ENCODE measurements at places on chromosomes 16 and 17.
A peak's percentile ranks its signal among the peaks of the same experiment; 100 is the strongest.

DNA sequence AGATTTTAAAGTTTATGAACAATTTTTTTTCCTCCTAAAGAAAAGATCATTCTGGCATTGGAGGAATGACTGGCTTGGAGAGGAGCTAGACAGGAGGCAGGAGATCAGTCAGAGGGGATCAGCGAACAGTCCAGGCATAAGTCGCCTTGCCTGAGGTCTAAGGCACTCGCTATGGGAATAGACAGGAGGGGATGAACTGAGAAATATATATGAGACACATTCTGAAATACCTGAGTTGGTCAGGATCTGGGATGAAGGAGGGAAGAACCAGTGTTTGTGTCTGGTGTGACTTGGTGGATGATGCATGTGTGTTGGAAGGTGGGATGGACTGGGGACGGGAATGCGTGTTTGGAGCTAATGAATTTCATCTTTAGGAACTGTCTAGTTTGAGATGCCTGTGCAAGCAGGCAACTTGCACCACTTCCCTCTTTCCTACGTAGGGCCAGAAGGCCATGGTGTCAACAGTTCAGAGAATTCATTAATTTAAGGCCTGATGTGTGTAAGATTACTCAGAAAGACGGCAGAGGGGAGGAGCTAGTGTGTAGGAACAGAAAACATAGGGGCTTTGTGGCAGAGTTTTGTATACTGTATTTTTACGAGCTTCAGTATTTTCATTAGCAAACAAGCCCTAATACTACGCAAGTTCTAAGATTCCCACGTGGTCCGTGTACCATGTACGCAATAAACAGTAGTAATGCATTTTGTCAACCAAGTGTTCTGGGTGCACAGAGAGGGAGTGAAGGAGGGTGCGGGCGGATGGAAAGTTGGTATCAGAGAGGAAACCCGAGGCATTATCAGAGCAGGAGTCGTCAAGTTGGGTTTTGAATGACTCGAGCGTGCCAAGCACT lies 825 bp downstream of the HEATR6 start:
- DNase-seq = peak; percentile 74

DNA sequence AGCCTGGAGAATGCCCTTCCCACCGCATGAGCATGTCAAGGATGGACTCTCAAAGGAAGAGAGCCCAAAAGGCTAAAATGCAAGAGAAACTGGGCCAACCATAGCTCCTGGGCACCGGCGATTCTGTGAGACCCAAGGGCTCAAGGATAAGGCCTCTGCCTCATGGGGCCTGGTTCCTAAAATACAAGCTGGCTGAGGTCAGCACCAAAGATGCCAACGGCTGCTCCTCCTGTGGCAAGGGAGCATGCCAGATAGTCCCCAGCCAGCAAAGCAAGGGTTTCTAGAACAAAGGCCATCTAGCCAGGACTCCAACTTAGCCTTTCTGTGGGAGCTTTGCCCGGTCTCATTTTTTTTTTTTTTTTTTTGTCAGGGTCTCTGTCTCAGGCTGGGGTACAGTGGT lies 20.1 kb downstream of the GPRC5B start:
- no peak for DNase-seq

DNA sequence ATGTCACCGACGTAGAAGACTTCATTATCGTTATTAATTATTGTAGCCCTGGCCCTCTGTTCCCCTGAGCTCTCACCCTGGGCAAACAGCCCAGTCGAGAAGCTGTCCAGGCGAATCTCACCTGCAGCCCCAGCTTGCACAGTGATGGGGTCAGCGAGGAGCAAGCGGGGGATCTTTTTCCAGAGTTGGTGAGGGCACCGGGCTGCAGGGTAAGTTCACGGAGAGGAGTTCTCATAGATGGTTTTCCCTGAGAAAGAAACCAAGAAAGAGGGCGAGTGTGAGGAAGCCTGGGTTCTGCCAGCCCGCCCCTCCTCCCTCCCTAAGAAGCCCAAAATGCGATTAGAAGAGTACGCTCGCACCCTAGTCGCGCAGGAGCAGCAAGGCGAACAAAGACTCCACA lies 436 bp downstream of the SPAG5 start:
- DNase-seq = no peak

DNA sequence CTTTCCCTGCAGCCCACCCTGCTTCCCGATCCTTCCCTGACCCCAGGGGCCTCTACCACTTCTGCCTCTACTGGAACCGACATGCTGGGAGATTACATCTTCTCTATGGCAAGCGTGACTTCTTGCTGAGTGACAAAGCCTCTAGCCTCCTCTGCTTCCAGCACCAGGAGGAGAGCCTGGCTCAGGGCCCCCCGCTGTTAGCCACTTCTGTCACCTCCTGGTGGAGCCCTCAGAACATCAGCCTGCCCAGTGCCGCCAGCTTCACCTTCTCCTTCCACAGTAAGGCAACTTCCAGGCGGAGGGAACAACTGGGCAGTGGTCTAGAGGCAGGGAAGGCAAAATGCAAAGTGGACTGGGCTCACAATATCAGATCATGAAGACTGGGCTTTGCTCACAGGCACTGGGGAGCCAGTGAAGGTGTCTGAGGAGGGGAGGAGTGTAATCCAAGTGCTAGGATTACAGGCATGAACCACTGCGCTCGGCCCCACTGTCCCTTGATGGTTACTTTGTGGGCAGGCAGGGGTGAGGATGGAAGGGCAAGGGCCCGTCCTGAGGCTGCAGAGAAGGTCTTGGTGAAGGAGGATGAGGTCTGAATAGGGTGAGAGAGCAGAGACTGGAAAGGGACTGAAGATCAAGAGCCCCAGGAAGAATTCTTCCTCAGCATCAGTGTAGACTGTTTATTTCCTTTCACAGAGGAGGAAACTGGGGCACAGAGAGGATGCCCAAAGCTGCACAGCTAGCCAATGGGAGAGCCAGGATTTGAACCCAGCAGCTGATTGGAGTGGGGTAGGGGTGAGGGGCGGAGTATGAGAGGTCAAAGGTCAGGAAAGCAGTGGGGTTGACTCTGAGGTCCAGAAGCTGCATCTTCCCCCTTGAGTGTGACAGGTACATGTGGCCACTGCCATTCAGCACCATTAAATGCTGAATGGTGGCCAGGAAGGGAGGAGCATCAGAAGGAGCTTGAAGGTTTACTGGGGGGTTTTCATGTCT lies 16.5 kb upstream of the ADGRG3 start:
- no peak for DNase-seq

DNA sequence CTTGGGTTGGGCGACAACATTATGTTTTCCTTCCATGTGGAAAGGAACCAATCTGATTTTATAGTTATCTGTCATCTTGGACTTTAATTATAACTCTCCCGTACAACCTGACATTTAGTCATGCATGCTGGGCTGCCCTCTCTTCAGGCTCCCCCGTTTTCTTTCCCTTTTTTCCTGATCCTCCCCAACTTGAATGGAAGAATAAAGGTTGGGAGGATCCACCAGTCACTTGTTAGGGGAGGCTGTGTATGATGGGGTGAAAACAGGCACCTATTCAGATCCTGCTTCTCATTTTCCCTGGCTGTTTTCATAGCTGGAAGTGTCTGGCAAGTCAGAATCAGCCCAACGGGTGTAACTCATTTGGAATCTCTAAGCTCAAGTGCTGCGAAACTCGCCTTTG lies 267.2 kb upstream of the SALL1 start:
- DNase-seq = no peak

- no peak for DNase-seq
Observed at GRCh38 chr17:73029991-73030390, 62.5 kb downstream of the SLC39A11 start.

DNA sequence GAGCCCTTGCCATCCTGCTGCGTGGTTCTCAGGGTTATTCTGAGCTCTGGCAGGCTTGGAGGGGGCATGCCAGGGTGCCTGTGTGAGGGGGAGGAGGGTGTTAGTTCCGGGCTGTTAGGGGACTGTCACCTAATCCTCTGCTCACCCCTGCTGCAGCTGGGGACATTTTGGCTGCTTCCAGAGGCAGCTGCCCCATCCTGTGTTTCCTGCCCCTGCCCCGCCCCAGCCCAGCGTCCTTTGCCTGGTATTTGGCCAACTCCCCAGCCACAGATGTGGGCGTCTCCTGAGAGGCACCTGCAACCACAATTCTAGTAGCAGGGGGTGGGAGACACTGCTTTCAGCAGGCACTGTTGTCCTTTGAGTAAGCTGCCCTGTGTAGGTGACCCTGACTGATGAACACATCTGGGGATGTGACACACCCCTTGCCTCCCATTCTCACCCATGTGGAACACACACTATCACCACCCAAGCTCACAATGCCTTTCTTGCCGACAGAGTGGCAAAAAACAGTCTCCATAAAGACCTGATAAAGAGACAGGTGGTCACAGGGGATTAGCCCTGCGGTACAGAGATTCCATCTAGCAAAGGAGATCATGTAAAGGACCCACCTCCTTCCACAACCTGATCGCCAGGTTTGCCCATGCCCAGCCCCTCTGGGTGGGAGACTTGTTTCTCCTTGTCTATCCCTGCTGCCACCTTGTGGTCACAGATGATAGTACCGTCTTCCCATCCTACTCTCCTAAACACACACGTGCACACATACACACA lies at the start of gene CHRNE:
CHRNE (minus strand) TSS at position 48 of the 768 bp plus-strand sequence; CDS start at position 13, 35 bp downstream.
- peak; percentile 8 for DNase-seq

GRCh38 chr16:4261557-4262172 lies 11.2 kb downstream of the TFAP4 start:
- no peak for DNase-seq

- no peak for DNase-seq
Observed at GRCh38 chr16:47925811-47926460, 229.9 kb downstream of the ABCC12 start.

- DNase-seq = peak; percentile 62
Observed at GRCh38 chr17:82205720-82206508, 6.7 kb downstream of the CCDC57 start.

DNA sequence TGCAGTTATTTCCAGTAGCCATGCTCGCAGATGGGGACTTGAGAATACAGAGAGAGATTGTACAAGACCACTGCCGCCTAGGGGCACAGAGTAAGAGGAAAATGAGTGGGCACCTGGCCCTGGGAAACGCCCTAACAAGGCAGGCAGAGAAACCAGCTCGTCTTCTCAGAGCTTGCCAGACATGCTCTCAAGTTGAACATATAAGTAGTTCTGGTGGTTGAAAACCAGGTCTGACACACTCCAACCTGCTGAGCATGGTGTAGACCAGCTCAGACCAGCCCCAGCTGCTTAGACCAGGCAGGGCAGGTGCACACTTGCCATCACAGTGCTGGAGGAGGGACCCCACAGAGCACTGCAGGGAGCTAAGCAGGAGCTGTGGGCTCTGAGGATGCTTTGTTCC lies 250.5 kb downstream of the CPPED1 start:
- no peak for DNase-seq

DNA sequence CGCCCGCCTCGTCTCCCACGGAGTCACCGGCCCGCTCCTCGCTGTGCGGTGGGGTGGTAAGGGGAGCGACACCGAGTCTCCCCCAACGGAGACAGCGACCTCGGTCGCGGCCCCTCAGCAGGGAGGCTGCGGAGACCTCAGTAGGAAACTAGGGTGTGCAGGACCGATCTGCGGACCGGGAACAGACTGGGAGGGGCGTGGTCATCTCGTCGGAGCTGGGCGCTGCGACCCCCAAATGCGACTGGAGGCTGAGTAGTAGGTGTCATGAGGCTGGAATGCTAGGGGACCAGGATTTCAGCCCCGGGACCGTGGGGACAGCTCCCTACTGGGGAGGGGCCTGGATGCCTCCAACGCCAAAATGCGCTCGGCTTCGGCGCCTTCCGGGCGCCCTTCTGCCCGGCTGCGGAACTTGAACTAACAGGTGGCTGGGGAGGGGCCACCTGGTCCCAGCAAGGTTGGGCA lies 1.3 kb downstream of the CACNG4 start:
- DNase-seq = no peak

- no peak for DNase-seq
Observed at GRCh38 chr16:79098907-79099306, 501.6 kb downstream of the MAF start.

DNA sequence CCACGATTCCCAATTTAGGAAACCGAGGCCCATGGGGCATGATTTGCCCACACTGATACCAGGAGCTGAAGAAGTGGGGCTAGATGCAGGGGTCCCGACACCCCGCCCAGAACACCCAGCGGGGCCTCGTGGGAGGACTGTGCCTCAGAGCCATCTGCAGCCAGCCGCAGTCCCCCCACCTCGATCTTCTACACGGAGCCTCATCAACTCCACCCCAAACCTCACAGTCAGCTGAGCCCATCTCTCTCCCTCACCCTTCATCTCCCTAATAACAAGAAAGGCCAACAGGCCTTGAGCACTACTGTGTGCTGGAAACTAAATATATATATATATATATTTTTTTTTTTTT lies 4.2 kb downstream of the ITGAE start:
- no peak for DNase-seq

- no peak for DNase-seq
Observed at GRCh38 chr16:84281074-84281473, 13.6 kb upstream of the WFDC1 start.

DNA sequence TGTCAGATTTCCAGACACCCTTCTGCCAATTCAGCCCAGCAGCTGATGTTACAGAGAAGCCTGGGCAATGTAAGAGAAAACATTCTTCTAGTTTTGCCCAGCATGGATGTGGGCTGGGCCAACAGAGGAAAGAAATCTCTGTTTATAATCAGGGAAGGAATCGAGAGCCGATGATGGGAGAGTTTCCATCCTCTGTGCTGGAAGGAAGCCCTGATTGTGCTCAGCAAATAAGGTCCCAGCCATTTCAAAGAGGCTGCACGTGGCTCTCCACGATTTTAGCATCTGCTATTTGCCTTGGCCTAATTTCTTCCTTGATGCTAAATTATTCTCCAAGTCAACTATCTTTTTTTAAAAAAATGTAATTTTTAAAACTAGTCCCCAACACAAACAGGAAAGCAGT lies 70.0 kb downstream of the IRX6 start:
- no peak for DNase-seq

DNA sequence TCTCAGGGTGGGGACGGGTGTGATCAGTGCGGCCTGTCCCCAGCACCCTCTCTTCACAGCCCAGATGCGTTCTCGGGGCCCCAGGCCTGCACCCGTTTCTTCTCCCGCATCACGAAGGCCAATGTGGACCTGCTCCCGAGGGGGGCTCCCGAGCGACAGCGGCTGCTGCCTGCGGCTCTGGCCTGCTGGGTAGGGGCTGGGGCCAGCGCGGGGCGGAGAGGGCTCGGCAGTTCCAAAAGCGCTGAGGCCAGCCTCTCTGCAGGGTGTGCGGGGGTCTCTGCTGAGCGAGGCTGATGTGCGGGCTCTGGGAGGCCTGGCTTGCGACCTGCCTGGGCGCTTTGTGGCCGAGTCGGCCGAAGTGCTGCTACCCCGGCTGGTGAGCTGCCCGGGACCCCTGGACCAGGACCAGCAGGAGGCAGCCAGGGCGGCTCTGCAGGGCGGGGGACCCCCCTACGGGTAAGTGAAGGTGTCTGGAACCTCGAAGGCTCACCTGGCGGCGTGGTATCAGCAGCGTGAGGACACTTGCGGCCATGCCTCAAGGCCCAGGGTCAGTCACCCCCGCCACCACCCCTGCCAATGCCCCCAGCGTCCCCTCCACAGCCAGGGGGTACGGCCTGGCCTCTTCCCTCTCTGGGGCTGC lies 4.4 kb downstream of the MSLN start:
- DNase-seq = no peak

- peak; percentile 61 for DNase-seq
Observed at GRCh38 chr17:17836250-17836817, 452 bp downstream of the SREBF1 start.

- no peak for DNase-seq
Observed at GRCh38 chr16:7085776-7086175, 246.9 kb upstream of the RBFOX1 start.

DNA sequence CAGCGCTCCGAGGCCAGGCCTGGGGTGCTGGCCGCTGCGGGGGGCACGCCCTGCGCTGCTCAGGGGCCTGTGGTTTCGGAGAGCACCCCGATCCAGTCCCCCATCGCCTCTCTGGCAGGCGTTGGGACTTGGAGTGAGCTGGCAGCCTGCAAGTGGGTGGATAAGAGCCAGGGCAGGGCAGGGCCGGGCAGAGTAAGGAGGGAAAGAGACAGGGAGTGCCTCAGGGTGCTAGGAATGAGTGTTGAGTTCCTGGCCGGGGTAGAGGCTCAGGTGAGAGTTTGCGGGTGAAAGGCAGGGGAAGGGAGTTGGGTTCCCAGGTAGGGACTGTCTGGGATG lies 1.3 kb downstream of the CDH13 start:
- no peak for DNase-seq

All from GF-D8 (cell line).